EL (cell line): ENCODE measurements at places on chromosomes 16 and 17.

- DNase-seq: no peak
Measured at GRCh38 chr17:3582915-3583314, 25.3 kb upstream of the TRPV3 start.

- DNase-seq: peak; percentile 91
Measured at GRCh38 chr17:45302649-45303173, 14.1 kb downstream of the MAP3K14 start.

DNA sequence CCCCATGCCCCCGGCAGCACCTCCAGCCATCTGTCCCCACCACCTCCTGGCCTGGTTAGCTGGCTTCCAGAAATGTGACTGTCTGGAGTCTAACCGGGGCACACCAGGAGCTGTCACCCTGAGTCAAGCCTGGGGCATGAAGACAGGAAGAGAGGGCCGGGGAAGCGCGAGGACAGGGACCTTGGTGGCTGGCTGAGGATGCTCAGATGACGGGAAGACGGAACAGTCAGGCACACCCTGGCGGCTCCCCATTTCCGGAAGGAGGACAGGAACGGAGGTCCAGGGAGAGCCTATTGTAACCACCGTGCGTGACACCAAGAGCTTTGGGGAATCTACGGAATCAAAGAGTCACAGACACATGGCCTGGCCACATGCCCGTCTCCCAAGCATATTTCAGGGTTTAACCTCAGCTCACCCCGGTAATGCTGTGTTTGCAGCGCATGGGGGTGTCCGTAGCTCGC lies 51.7 kb downstream of the SDK2 start:
- no peak for DNase-seq

GRCh38 chr17:61425682-61426481 lies 26.2 kb downstream of the TBX2 start:
- no peak for DNase-seq

DNA sequence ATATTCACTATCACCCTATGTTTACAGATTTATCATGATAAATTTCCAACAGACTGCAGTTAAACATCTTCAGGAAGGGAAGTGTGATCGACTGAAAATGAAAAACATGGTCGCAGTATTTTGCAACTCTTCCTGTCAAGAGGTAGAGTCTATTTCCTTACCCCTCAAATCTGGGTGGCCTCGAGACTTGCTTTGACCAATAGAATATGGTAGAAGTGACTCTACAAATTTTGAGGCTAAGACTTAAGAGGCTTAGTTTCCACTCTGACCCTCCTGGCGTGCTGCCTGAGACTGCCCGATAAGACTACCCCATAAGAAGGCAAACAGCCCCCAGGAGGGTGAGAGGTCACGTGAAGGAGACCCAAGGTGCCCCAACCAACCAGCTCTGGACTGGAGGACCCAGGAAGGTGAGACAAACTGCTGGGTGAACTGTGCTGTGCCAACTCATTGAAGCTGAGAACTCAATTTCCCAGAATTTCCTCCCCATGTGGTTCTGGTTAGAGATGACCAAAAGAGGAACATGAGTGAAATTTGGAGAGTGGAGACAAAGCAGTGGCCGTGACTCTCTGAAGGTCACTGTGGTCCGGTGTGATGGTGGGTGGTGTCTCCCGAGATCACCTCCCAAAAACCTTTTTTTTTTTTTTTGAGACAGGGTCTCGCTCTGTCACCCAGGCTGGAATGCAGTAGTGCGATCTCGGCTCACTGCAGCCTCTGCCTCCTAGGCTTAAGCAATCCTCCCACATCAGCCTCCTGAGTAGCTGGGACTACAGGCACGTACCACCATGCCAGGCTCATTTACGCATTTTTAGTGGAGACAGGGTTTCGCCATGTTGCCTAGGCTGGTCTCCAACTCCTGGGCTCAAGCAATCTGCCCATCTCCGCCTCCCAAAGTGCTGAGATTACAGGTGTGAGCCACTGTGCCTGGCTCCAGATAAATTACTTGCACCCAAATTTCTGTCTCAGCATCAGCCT lies 38.2 kb upstream of the LITAF start:
- no peak for DNase-seq

- no peak for DNase-seq
Measured at GRCh38 chr17:237406-237955, 56.0 kb upstream of the DOC2B start.

GRCh38 chr16:16106466-16106865 lies 116.8 kb downstream of the ABCC6 start:
- no peak for DNase-seq
